Naive B cell (primary cell): ENCODE measurements at places on chromosomes 1 and 21.

DNA sequence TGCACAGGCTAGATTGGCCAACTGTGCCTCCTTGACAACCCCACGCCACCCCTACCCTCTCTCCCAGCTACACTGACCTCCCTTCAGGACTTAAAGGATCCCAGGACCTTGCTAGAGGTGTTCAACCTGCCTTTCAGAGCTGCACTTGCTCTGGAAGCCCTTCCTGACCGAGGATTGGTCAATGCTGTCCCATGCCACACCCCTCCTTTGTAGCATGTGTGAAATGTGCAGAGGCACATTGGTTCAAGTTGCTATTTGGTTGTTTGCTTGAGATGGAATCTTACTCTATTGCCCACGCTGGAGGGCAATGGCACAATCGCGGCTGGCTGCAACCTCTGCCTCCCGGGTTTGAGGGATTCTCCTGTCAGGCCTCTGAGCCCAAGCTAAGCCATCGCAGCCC, 21.8 kb downstream of the ACTA1 start:
- H3K4me1 ChIP-seq, result peaks cover 14% of the 10 kb centered on the region
- no peak for DNase-seq
- H3K36me3 ChIP-seq, result no peaks in the 10 kb centered on the region

DNA sequence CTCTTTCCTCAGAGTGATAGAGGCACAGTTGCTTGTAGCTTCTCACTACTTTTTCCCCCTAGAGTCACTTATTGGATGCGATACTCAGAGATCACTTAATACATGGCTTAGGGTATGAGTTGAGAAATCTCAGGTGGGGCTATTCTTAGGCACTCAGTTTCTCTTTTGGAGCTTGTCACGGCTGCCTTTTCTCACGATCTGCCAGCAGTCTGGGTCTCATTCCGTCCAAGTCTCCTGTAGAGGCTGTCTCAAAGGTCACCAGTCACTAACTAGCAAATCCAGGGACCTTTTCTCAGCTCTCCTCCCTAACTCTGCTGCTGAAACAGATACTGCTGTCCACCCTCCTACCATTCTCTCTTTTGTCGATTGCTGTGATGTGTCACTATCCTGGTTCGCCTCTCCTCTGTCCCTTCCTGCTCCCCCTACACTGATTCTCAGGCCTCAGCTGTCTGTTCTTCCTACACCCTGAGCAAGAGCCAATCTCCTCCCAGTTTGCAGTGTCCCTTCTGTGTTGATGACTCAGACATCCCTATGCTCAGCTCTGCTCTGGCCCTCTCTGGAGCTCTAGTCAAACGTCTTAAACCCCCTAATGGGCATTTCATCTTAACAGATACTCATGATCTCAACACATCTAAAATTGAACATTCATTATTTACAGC, 12.4 kb downstream of the ATP1A2 start:
- no peak overlapping the region for H3K4me3 ChIP-seq
- no peak for DNase-seq
- H3K27ac ChIP-seq, result no peak overlapping the region
- H3K4me1 ChIP-seq, result peaks cover 3% of the 10 kb centered on the region
- H3K36me3 ChIP-seq, result no peaks in the 10 kb centered on the region
- peaks cover 58% of the 10 kb centered on the region for H3K27me3 ChIP-seq

DNA sequence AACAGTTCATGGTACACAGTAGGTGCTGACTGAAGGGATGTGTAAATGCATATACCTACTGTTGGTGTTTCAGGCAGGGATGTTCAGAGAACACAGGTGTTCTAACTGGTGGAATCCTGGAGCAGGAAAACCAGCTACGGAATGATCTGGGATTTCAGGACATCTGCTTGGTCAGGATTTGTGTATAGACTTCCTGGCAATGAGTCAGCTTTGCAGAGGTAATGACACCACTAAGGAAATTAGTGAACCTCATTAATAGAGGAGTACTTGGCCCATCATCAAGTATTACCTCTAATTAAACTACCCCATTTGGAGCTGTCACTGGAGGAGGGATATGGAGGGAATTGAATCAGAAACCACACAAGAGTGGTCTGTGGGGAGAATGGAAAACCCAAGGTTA, 7.3 kb downstream of the MRPL37 start:
- no peaks in the 10 kb centered on the region for H3K27me3 ChIP-seq
- H3K4me1 ChIP-seq, result peaks cover 17% of the 10 kb centered on the region
- H3K27ac ChIP-seq, result no peak overlapping the region
- H3K36me3 ChIP-seq, result peaks cover 43% of the 10 kb centered on the region
- H3K4me3 ChIP-seq, result no peak overlapping the region

GRCh38 chr1:177091040-177091439, 73.5 kb downstream of the ASTN1 start:
- no peak for DNase-seq
- no peaks in the 10 kb centered on the region for H3K36me3 ChIP-seq
- H3K4me1 ChIP-seq, result no peaks in the 10 kb centered on the region
- H3K4me3 ChIP-seq, result no peak overlapping the region
- H3K27ac ChIP-seq, result no peak overlapping the region

DNA sequence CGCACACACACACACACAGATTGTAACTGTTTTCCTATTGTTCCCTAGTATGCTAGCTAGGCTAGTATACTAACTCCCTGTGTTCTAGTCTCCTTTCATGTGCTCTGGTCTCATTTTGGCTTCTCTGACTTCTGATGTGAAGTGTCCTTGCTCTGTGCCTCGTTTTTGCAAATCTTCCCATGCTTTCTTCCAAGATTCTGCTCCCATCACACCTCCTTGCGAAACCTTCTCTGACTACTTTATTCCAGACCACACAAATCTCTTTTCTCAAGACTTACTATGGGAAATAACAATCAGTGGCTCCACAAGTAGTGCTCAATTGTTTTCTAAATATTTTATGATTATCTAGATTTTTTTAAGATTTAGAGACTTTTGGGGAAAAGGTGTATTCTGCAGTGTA, 10.3 kb downstream of the PRRX1 start:
- no peak overlapping the region for H3K4me3 ChIP-seq
- DNase-seq, result no peak
- no peaks in the 10 kb centered on the region for H3K36me3 ChIP-seq
- peaks cover 3% of the 10 kb centered on the region for H3K4me1 ChIP-seq
- peaks cover 61% of the 10 kb centered on the region for H3K27me3 ChIP-seq
- no peak overlapping the region for H3K27ac ChIP-seq

- H3K4me3 ChIP-seq, result no peak overlapping the region
- DNase-seq, result peak; percentile 74
- peaks cover 9% of the 10 kb centered on the region for H3K4me1 ChIP-seq
- H3K36me3 ChIP-seq, result peaks cover 11% of the 10 kb centered on the region
- no peak overlapping the region for H3K27ac ChIP-seq
These were observed 37.3 kb upstream of the TMEM222 start for GRCh38 chr1:27284425-27285273.

DNA sequence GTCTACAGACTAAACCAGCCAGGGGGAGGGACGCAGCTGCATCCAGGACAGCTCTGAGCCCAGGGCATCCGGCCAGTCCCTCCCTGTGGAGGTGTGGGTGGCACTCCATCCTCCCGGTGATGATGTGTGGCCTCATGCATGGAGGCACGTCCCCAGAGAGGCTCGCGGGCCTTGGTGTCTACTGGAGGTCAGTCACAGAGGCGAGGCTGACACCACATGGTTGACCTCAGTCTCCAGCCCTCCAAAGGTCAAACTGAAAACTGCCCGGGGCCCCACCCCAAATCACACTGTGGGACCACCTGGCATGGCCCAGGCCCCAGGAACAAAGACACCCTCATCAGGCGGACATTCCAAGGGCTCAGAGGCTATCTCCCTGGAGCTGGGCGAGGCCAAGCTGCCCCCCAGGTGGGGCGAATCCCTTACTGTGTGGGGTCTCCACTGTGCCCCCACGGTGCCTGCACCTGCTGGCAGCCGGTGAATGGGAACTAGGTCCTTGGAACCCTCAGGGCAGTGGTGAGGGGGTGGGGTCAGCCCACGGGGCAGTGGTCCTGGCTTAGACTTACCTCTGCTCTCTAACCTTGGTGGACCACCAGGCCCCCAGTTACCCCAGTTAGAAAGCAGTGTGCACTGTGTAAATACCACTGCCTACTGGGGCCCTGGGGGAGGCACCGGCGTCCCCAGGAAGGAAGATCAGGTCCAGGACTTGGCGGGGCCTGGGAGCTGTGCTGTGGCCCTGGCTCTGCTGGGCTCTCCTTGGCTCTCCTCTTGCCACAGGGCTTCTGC, 49.1 kb downstream of the TRPM2 start:
- no peaks in the 10 kb centered on the region for H3K27me3 ChIP-seq
- no peak for DNase-seq
- H3K27ac ChIP-seq, result no peak overlapping the region
- no peak overlapping the region for H3K4me3 ChIP-seq
- peaks cover 5% of the 10 kb centered on the region for H3K4me1 ChIP-seq
